ENCODE measurements at places on chromosomes 16 and 17.

GRCh38 chr17:74957935-74958740 lies 14.4 kb downstream of the HID1 start:
- peak; percentile 13 for DNase-seq

- no peak for DNase-seq
These were observed 23.9 kb upstream of the TAT start for GRCh38 chr16:71600822-71601221.

DNA sequence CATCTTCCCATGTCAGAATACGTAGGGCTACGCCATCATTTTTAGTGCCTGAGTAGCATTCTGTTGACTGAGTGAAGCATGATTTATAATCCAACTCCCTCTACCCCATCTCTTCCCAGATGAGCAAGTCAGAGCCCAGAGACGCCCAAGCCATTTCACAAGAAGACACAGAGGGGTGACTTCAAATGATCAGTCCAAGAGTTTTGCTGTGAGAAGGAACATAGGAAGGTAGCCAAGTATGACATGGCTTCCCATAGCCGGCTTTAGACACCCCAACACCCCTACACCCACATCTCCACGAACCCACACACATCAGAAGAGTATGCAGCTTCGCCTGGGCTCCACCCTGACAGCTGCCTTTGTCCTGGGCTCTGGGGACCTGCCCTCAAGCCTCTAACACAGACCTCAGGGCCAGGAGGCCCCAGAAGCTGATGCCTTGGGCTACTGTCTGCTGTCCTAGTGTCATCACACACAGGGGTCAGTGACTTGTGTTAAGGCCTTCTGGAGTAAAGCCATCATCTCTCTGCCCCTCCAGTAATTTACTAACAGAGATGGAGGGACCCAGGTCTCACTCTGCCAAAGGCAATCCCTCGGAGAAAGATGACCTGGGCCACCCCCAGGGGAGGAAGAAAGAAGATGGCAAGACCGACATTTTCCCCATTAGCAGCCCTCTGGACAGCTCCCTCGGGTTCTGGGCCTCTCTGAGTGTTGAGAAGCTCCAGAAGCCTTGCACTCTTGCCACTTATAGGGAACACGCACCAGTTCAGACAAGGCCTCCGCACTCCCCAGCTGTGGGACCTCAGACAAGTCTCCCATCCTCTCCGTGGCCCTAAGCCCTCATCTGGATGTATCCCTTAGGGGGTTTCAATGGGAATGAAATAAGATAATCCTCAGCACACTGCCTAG lies 38.7 kb upstream of the MRPS23 start:
- no peak for DNase-seq

DNA sequence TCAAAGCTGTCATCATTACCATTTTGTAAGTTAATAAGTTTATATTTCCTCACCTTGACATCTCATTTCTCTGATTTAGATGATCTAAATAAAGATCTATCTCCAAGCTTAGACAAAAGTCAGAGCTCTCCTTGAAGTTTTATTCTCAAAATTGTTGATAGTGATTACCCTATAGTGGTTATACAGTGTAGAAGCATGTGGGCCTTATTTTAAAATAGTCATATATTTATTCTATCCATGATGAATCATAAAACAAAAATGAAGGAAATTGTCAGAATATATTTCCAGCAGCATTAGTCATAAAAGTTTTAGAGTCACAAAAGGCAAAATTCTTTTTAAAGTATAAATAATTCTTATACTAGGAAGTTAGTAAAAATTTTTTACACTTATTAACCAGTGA lies 49.0 kb downstream of the RHOT1 start:
- DNase-seq = no peak

GRCh38 chr17:78124081-78124835 lies 4.3 kb downstream of the TMC6 start:
- DNase-seq = peak; percentile 27

DNA sequence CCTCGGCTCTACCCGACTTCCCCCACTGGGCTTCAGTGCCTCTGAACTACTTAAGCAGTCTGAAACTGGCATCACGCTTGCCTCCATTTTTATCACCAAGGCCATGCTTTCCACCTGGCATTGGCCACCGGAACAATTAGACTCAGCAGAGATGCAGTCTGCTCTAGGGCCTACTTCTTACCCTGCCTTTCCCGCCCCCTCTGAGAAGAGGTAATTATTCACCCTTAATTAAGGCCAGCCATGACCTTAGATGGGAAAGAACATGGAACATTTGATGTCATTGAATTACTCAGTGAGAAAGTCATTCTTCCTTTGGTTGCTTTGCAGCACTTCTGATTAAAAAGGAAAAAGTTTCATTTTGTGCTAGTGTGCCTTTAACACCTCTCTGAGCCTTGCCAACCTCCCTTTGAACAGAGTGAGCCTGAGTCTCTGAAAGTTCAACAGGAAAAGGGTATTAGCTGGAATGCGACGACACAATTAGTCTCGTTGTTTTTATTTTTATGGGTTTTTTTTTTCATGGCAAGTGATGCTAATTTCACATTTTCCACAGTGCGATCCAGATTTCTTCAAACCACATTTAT lies 60.9 kb upstream of the TNRC6A start:
- no peak for DNase-seq

GRCh38 chr16:86222547-86222946 lies 287.8 kb upstream of the FOXF1 start:
- DNase-seq = no peak

DNA sequence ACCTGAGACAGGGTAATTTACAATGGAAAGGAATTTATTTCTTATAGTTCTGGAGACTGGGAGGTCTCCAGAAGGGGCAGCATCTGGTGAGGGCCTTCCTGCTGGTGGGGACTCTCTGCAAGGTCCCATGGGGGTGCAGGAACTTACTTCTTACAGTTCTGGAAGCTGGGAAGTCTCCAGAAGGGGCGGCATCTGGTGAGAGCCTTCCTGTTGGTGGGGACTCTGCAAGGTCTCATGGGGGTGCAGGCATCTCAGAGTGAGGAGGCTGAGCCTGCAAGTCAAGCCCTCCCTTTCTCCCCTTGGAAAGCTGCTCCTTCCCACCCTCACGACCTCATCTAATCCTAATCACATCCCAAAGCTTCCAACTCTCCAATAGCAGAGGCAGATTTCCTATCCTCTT lies 157.4 kb downstream of the FOXL1 start:
- DNase-seq = no peak

DNA sequence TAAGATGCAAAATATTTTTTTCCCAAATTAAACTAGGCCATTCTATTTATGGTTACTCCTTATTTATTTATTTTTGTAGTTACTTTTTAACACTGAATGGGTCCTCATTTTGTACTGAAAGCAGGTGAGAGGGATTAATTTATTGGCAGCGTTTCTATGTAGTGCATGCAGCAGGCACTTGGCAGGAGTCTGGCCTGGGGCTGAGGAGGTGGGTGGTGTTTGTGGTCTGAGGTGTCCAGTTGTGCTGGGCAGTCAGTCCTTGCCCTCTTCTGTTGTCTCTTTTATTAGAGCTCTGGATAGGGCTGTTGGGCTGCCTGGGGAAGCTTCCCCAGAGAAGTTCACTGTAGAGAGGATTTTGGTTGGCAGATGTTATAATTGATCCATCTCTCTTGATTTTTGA lies 12.7 kb downstream of the SEC14L1 start:
- DNase-seq = no peak

DNA sequence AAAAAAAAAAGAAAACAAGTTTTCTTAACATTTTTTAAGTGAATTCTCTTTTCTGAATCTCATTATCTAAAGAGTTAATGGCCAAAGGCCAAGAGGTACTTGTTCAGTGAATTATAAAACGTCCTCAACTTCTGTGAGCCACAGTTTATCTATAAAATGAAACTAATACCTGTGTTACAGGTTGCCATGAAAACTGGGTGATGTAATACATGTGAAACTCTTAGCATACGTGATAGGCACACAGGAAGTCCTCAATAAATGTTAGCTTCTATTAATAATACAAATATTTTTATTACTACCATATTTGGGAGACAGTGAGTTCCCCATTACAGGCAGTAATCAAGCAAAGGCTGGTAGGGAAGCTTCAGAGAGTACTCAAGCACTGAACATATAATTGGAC lies 13.5 kb upstream of the INPP5K start:
- no peak for DNase-seq

GRCh38 chr17:64020056-64020766 lies at the start of gene ICAM2:
ICAM2 (minus strand) TSS chr17:64020633; CDS start chr17:64006691, 13,942 bp downstream.
- DNase-seq = peak; percentile 61

GRCh38 chr16:66590322-66590721 lies 11.1 kb downstream of the CMTM2 start:
- peak; percentile 30 for DNase-seq

- peak; percentile 77 for DNase-seq
These were observed 18.9 kb downstream of the KPNA2 start for GRCh38 chr17:68054296-68054900.

DNA sequence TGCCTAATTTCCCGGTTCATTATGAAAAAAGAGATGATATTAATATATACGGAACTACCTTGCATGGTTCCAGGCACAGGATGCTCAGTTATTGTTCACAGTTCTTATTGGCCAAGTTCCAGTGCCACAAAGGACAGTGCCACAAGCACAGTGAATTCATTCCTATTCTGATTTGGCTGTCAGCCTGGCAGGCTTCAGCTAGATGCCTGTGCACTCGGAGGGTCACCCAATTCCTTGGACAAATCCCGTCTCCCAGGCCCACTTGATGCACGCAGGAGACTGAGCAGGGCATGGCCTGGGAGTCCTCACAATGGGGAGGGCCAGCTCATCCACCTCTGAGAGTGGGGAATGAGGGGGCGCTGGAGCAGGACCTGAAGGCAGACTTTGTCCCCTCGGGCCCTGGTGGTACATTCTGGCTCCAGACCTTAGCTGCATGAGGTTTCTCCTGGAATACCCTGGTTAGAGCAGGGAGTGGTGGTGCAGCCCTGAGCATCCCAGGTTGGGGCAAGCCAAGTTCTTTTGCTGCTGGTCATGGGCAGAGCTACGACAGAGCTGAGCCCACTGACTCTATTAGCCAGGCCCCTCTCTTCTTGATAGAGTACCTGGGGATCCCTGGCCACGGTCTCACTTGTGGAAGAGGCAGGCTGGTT lies 41.4 kb downstream of the MIS12 start:
- DNase-seq = no peak

DNA sequence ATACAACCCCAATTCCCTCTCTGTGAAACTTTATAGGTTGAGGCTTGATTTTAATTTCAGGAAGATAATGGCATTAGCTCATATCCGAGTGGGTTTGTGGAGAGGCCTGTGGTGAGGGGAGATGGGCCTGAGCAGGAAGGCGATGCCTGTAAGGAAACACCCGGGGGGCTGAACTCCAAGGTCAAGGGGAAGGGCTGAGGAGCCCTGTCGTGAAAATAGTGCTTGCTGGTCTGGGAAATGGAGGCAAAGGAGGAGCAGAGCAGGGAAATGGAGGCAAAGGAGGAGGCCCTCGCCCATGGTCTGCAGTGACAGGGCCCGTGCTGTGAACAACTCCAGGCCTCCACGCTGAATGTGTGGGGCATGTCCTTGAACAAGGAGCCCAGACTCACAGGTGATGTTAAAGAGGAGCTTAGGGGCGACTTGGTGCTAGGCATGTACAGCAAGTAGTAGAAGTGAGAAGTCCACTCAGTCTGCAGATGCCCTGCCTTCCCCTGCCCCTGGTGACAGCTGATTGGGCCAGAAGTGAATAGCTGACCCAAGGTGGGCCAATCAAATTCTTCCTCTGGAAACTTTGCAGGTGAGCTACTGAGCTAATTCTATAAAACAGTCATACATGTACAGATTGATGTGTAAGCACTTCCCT lies 38.1 kb downstream of the MRPS23 start:
- no peak for DNase-seq

- DNase-seq = no peak
These were observed 95.2 kb downstream of the SPACA3 start for GRCh38 chr17:33086878-33087277.

GRCh38 chr16:11915114-11915643 lies 577 bp downstream of the GSPT1 start:
- peak; percentile 50 for DNase-seq

DNA sequence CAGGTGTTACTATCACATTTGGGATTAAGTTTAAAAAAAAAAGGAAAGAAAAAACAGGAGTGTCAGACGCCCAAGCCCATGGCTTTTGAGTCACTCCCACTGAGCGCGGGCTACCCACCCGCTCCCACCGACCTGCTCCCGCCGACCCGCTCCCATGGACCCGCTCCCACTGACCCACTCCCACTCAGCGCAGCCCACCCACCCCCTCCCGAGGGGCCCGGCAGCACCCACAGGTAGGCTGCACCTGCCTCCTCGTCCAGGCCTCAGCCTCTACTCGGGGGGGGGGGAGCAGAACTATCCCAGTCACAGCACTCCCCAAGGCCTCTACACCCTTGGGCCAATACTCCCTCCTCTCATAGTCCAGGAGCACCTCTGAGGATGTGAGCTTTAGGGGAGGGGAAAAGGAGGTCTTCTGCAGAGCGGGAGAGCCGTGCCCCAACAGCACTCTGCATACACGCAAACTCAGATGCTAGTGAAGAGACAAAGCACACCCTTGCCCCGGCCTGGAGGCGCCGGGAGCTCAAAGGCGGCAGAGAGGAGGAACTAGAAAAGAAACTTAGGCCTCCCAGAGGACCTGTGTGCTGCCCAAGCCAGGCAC lies 2.9 kb downstream of the CLUH start:
- DNase-seq = no peak

DNA sequence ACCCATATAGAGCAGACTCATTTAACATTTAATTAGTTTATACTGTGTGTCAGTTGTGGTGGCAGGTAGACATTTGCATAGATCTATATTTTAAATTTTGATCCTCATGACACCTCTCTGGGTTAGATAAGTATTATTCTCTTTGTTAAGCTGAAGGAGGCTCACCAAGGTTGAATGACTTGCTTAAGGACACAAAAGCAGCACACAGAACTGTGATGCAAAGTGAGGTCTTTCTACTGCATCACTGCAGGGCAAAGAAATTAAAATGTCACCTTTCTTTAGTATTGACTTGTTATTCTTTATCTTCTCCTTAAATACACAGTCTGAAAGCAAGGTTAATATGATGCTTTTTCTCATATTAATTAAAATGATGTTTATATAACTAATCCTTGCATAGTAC lies 8.6 kb upstream of the TOX3 start:
- no peak for DNase-seq

- DNase-seq = no peak
These were observed 46.1 kb upstream of the MTMR4 start for GRCh38 chr17:58560511-58560910.

DNA sequence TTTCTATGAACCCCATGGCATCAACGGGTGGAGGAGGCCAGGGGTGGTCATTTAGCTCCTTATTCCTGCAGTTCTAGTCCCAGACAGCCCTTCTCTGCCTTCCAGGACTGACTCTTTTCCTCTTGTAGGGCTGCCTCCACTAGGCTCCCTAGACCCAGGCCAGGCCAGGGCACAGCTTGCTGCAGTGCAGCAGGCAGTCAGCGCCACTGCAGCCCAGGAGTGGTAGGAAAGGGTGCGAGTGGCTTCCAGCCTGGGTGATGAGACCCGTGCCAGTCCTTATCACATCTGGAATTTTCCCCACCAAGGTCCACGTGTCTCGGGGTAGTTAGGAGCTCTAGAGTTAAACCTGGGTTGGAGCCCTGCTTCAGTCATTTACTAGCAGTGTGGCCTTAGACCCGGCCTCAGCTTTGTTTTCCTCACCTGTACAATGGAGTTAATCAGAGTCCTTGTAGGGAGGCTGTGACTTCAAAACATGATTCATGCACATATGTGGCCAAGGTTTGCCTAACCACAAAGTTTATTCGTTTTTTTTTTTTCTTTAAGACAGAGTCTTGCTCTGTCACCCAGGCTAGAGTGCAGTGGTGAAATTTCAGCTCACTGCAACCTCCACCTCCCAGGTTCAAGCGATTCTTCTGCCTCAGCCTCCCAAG lies 4.7 kb downstream of the SLC5A11 start:
- no peak for DNase-seq

GRCh38 chr17:2853283-2854142 lies 57.3 kb downstream of the RAP1GAP2 start:
- peak; percentile 39 for DNase-seq
